ENCODE measurements at places on chromosomes 2 and 18. TPM values are rescaled to one million over a fixed set of nuclear protein-coding genes. Genes with fewer than 3 reads are reported as not detected.

Gene C1QL2
- 0.14 TPM for total RNA-seq

DNA sequence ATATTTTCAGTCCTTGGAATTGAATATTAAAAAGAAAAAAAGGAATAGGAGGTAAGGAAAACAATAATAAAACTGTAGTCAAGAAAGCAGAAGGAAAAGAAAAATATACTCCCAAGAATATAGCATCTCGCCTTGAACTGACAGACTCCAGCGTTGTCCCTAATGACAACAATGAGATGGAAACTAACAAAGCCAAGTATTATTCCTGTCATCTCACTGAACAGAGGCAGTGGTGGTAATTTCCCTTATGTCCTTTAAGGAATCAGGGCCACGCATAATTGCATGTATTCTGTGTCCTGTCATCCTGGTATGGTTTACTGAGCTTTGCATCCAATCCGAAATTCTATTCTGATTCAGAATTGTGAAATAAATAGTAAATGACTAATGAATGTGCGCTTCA, 158.9 kb downstream of the LRRTM4 start:
- ATAC-seq = no peak

GRCh38 chr2:19933351-19933981, 31.7 kb upstream of the TTC32 start:
- ATAC-seq = peak; percentile 27

Gene CEP76
- total RNA-seq = 9.0 TPM

GRCh38 chr18:10754128-10754527, 228.3 kb downstream of the NAPG start:
- no peak for ATAC-seq

Gene PROC
- 0.49 TPM for total RNA-seq

GRCh38 chr2:170747921-170748320, 22.3 kb upstream of the ERICH2 start:
- no peak for ATAC-seq

Gene EVA1A
- total RNA-seq = 0.81 TPM

DNA sequence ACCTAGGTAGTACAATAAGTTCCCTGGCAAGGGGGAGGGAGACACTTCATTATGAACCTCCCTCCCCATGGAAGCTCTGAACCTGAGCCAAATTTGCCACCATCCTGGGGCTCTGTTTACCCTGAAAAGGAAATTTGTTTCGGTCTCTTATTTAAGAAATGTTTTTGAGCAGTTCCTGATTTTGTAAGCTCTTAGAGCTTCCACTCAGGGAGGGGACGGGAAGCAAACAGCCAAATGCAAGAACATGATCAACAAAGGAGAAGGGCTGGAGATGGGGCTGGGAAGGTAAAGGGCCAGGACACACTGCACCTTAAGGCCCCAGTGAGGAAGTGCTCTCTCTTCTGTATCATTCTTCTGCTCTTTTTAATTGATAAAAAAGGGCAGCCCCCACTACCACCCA, 117.9 kb downstream of the NRP2 start:
- no peak for ATAC-seq

DNA sequence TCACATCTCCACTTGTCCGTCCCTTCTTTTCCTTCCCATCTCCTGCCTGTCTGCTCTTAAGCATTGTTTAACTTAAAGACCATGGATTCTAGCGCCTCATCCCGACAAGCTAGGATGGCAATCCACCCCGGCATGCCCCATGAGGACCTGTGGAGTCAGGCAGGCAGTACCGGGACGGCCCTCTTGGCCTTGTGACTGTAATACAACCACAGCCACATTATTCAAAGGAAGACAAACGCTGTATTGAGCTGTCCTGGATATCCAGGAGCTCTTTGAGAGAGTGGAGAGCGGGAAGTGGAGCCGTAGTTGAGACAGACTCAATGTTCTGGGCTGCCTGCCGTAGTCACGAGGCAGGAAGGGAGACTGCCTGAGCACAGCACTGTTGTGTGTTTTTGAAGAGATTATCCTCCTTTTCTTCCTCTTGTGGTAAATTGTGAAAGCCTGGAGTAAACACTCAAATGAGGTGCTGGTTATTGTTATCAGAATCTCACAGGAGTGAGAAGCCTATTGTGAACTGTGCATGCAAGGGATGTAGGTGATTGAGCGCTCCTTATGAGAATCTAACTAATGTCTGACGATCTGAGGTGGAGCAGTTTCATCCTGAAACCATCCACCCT, 929.8 kb upstream of the CNTNAP5 start:
- no peak for ATAC-seq

Gene MAPRE3
- 40.9 TPM for total RNA-seq

DNA sequence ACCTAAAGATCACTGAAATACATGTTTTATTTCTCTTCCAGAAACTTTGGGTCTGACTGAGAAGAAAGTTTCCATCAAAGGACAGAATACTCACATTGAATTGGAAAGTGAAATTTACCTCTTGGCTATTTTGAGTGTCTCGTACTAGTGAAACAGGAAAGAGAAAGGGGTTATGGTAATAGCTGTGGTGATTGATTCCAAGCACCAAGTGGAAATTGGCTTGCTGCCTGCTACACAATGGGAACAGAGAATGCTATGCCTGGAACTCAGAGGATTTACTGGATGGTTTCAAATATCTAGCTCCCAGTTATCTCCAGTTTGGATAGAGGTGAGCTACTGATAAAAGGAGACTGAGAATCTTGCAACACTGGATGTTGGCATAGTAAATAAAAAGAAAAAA, 492.8 kb upstream of the FSIP2 start:
- peak; percentile 64 for ATAC-seq

Gene EPB41L5
- 3.0 TPM for total RNA-seq

DNA sequence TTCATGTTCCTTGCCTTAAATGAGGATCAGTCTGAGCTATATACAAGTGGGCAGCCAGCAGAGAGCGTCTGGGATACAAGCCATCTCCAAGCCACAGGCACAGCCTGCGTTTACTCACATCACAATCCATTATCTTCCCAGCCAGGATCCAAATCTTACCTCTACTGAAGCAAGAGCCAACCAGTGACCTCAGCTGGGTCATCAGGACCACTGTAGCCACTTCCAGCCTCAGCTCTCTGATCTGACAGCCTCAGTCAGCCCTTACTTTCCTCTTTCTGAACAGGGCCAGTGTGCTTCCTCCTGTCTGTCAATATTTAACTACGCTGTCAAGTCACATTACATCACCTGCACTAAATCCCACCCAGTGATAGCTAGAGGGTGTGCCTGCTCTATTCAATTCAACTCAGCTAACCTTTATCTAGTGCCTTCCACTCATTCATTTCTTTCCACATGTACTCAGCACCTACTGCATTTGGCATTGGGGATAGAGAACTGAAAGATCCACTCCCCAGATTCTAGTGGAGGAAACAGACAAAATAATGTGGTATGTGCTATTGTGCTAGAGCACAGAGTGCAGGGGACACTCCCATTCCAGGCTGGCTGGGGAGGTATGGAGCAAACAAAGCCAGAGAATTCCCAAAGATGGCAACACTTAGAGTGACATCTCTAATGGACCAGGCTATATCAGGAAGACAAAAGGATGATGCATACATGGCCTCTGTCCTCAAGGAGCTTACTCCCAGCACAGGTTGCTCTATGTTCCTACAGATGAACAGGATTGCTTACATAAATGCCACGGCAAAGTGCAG, 146.5 kb downstream of the NCKAP5 start:
- ATAC-seq = no peak

DNA sequence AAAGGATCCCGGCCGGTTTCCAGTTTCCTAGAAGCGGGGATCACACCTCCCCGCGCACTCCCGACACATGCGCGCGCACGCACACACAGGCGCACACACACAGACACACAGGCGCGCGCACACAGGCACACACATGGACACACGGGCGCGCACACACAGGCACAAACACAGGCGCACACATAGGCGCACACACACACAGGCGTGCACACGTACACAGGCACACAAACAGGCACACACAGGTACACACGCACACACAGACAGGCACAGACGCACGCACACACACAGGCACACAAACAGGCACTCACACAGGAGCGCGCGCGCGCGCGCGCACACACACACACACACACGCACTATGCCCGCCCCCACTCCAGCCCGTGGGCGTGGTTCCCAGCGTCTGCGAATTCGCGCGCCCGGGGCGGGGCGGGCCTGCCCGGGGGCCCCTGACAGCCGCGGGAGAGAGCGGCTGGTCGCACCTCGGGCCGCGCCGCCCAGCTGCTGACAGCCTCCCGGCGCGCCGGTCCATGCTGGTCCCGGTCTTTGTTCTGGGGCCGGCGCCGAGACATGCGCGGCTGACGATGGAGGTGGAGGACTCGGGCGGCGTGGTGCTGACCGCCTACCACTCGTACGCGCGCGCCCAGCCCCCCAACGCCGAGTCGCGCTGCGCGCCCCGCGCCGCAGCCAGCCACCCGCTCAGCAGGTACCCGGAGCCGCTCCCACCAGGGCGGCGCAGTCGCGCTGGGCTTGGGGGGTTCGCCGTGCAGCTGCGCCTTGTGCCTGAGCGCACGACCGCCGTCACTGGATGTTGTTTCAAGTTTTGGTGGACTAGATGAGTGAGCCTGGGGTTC, at the start of gene ARHGAP28:
TSS of gene ARHGAP28 (plus strand) at position 470 of the 845 bp plus-strand sequence. CDS start at position 576, 106 bp downstream.
- ATAC-seq = peak; percentile 92

DNA sequence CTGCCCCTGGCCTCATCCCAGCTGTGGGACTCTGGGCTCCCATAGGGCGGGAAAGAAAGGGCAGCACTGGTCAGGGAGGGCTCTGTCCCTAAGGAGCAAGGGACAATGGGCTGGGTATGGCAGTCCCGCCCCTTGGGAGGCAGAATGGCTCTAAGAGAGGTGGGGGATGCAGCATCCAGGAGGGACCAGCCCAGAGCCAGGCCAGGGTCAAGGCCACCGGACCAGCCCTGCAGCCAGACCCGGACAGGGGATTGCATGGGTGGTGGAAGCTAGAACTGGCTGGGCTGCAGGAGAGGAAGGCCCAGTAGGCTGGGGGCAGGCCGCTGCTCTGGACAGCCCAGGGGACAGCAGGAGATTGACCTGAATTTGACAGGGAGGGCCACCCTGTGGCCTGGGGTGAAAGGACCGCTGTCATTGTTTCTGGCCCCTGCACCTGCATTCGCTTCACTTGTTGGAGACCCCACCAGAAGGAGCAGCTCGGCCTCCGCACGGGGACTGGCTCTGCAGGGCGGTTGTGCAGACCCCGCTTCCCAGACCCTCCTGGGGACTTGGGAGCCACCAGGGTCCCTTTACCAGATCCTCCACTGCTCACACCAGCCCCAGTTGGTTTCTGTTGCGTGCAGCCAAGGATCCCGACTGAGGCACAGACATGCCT, 14.6 kb downstream of the RAMP1 start:
- no peak for ATAC-seq

GRCh38 chr2:164873210-164873908, 31.7 kb upstream of the COBLL1 start:
- ATAC-seq = peak; percentile 93

- no peak for ATAC-seq
These were observed 683 bp upstream of the ENOSF1 start for GRCh38 chr18:713135-713490.

DNA sequence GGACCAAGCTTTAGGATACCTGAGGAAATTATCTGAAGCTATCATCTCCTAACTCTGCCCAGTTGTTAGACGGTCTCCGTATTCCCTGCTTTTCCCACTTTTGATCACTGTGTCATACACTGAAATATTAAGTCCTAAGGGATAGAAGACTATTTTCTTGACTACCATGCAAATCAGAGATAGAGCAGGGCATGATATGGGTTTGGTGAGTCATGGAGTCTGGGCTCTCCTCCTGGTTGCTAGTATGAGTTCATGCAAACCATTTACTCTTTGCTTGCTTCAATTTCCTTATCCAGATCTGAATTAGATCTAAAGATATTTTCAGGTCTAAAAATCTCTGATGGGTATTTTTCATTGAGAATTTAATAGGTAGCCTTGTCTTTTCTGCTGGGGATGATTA, 55.0 kb downstream of the EHBP1 start:
- ATAC-seq = peak; percentile 83

DNA sequence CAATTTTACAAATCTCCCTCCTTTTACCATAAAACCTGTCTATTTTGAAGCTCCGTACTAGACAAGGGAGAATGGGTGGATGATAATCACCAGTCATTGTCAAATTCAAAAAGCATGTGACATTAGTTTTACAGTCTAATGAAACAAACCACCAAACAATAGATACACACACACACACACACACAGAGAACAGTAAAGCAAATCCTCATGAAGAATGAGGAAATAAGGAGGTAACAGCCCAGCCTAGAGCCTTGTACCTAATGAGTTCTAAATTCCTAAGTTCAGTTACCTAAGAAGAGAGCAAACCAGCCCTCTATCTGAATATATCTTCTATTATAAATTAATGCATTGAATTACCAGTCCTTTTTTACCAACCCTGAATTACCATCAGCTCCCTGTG, 36.8 kb upstream of the BZW1 start:
- ATAC-seq = no peak

- ATAC-seq = no peak
These were observed 15.1 kb downstream of the TRIB2 start for GRCh38 chr2:12731701-12732280.

- no peak for ATAC-seq
These were observed 28.4 kb upstream of the PTMA start for GRCh38 chr2:231679908-231680284.

Gene ATP8B1
- 0.71 TPM for total RNA-seq

Gene B3GNT7
- total RNA-seq = 0.16 TPM

- ATAC-seq = no peak
These were observed 14.5 kb downstream of the SESTD1 start for GRCh38 chr2:179250095-179250494.

- ATAC-seq = no peak
These were observed 180.3 kb upstream of the TACR1 start for GRCh38 chr2:75379476-75380210.

DNA sequence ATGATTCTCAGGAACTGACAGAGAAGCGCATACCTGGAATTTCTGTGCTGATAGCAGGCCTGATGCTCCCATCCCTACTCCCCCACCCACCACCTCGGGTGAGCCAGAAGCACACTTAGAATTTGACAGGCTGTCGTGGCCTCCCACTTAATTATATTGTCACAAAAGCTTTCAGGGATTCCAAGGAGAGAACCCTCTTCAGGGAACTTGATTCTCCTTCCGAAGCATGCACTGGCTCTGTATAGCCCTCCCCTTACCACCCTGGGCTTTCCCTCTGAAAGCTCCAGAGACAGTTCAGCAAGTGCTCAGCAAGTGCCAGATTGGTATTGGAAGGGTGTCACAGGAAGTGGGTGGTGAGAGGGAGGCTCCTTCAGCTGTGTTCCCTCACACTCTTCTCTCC, 252.5 kb upstream of the SIX2 start:
- no peak for ATAC-seq

DNA sequence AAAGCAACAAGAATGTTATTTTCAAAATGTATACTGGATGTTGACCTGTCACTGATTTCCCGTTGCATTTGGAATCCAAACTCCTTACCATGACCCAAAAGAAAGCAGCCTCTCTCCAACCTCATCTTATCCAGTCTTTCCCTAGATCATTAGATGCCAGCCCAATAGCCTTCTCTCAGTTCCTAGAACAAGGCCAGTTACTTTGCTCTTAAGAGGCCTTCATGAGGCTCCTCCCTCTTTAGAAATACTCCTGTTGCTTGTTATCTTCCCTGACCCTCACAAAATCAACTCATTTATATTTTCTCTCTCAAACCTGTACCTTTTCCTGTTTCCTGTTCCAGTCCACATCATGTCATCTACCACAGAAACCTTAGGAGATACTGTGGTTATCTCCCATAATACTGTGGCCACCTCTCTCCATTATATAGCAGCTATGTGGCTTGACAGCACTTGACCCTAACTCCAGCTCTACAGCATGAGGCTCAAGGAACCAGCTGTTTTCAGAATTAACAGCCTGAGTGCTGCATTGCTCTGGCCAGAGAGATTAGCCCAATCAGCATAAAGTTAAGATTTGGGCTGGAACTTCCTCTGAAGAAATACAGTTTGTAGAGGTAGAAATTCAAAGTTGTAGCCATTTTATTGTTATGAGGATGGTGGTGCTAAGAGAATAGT, 22.8 kb downstream of the SRBD1 start:
- ATAC-seq = no peak

Measured in motor neuron (in vitro differentiated cells).